T-helper 17 cell (primary cell): ENCODE measurements at places on chromosomes 2 and 18.

DNA sequence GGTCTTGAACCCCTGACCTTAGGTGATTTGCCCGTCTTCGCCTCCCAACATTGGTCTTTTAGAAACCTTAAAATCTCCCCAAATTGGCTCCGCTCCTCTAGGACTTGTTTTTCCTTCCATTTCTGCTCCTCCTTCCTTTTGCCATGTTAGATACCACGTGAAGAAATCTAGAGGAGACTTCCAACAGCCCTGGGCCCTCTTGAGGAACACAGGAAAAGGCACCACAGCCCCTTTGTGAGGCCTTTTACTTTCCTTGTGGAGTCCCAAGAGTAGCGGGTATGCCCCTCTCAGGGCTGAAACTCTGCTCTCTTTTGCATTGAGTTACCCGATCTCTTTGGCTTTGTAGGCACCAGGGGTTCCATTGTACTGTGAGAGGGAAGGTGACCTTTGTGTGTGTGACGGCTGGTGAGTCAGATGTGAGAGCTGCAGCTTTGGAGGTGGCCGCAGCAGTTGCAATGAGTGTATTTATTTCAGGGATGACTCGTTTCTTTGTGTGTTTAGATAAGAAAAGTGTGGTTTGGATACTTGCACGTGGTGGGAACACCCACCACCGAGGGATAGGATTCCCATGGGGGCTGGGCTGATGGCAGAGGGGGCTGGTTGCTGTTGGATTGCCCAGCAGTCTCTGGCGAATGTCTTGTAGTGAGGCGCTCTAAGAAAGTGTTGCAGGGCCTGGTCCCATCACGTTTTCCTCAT is 218.4 kb upstream of the HS6ST1 start:
- no peak overlapping the region for H3K27ac ChIP-seq
- H3K27me3 ChIP-seq: peaks cover 32% of the 10 kb centered on the region
- no peaks in the 10 kb centered on the region for H3K36me3 ChIP-seq
- H3K4me1 ChIP-seq: no peaks in the 10 kb centered on the region
- no peak overlapping the region for H3K4me3 ChIP-seq

- no peak overlapping the region for H3K4me3 ChIP-seq
- no peak for DNase-seq
These were observed 504.2 kb downstream of the TDRD15 start for GRCh38 chr2:21627938-21628337.

DNA sequence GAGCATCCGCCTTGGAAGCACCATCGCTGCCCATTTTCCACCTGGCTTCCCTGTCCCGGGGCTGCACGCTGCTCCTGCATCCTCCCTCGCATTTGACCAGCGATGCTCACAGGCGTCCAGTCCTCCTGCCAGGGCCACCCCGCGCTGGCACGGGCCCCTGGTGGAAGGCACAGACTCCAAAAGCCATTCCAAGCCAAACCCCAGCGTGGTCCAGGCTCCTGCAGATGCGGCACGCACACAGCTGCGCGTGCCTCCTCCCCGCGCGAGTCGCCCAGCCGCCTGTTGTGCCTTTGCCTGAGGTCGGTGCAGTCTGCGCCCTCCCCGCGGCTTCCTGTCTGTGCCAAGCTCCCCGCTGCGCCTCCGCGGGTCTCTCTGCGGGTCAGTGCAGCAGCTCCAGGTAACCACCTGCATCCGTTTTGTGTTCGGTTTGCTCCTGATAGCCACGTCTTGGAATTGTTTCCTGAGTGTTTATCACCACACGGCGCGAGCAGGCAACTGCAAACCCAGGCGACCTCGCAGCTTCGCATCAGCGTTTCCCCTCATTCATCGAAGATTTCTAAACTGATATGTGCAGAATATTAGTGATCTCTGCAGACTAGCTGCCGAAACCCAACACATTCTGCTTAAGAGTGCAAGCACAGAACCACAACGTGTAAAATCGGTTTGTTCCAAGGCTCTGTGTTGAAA is 65.2 kb upstream of the SALL3 start:
- H3K4me1 ChIP-seq: no peaks in the 10 kb centered on the region
- no peak overlapping the region for H3K27ac ChIP-seq
- H3K27me3 ChIP-seq: peaks cover 17% of the 10 kb centered on the region
- H3K4me3 ChIP-seq: no peak overlapping the region

- no peaks in the 10 kb centered on the region for H3K36me3 ChIP-seq
- no peaks in the 10 kb centered on the region for H3K4me1 ChIP-seq
- no peak overlapping the region for H3K27ac ChIP-seq
These were observed 217.0 kb upstream of the ZNF521 start for GRCh38 chr18:25568986-25569385.

DNA sequence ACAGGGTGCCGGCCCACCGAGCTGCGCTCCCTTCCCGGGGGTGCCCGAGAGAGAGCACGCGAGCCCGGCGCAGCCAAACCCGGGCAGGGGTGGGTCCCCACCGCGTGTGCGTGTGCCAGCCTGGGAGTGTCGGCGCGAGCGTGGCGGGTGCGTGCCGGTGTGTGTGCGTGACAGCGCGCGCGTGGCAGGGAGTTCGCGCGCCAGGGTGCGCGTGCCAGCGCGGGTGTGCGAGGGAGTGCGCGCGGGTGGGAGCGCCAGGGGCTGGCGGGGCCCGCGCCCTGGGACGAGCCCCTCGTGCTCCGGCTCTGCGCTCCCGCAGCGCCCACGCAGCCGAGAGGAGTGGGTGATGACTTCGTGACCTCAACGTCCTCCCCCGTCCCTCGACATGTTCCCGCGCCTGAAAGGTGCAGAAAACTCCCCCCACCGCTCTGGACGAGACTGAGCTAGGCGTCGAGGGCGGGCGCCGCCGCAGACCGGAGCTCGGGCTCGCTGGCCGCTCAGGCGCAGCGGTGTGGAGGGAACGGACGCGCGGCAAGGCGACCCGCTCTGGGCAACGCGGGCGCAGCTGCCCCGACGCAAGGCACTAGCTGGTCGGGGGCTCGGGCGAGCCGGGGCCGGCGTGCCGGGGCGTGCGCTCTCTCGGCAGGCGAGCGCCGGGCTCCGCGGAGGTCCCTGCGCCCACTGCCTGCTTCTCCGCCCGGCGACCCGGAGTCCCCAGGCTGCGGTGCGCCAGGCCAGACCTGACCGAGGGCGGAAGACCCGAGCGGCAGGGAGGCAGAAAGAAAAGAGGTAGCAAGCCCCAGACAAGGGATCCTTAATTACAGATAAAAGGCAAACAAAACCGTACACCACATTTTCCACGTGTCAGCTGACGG is 582.8 kb downstream of the ZEB2 start:
- H3K27me3 ChIP-seq: peaks cover 61% of the 10 kb centered on the region
- H3K27ac ChIP-seq: no peak overlapping the region
- H3K36me3 ChIP-seq: peaks cover 2% of the 10 kb centered on the region
- peaks cover 10% of the 10 kb centered on the region for H3K4me1 ChIP-seq
- H3K4me3 ChIP-seq: peak overlapping the region; percentile 69

- H3K4me3 ChIP-seq: no peak overlapping the region
- H3K4me1 ChIP-seq: no peaks in the 10 kb centered on the region
- H3K27ac ChIP-seq: no peak overlapping the region
- H3K36me3 ChIP-seq: no peaks in the 10 kb centered on the region
- H3K27me3 ChIP-seq: peaks cover 31% of the 10 kb centered on the region
These were observed 163.1 kb downstream of the ASB1 start for GRCh38 chr2:238589591-238590460.
